ENCODE measurements at places on chromosomes 2 and 18.

GRCh38 chr2:238971318-238972145 is 123.6 kb downstream of the TWIST2 start:
- DNase-seq: no peak

GRCh38 chr2:33530690-33531548 is 54.5 kb downstream of the RASGRP3 start:
- no peak for DNase-seq

DNA sequence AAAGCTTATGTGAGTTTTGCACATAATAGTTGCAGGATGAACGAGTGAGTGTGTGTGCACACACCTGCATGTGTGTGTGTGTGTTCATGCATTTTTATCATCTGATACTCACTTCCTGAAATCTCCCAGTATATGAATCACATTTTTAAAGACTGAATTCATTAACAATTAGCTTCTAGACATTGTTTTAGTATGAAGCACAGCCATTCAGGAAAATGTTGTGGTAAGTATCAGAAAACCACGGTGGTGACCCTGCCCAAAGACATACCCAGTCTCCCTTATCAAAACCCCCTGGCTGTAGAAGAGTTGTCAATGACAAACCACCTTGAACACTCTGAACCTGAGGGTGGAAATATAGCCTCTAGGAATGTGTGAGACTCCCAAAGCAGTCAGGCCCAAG is 220.8 kb downstream of the ALK start:
- no peak for DNase-seq

GRCh38 chr2:198595721-198596120 is 791.3 kb downstream of the PLCL1 start:
- DNase-seq: no peak

DNA sequence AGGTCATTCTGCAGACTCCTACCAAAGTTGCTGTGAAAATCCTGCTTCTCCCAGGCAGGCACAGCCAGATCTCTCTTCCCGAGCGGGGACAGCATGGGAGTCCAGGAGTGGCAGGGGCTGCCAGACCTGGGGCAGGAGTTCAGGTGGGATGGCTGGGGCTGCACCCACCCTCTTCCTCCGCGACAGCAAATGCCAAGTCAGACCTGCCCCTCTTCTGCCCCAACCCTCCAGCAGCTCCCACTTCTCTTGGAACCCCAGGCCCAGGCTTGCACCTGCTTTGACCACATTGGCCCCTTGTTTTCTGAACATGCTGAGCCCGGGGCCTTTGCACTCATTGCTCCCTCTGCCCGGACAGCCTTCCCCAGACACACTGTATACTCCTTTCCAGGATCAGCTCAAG is 288.2 kb upstream of the HS6ST1 start:
- DNase-seq: no peak

DNA sequence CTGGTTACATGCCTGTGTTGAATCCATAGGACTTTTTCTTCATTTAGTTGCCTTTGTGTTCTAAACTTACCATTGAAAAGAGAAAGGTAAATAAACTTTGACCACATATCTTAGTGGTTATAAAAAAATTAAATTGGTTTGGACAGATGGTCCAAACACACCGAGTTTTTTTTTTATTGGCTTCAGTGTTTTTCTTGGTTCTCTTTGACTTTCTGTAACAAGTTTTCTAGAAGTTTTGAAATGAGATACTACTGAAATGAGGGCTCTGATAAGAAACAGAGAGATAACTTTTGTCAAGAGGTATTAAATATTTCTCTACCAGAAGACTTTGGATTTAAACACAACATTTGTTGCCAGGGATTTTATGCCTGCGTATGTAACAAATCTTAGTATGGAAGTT is 20.7 kb downstream of the SPTBN1 start:
- DNase-seq: no peak

- DNase-seq: no peak
These were observed 145.4 kb upstream of the SPOPL start for GRCh38 chr2:138356178-138356577.

DNA sequence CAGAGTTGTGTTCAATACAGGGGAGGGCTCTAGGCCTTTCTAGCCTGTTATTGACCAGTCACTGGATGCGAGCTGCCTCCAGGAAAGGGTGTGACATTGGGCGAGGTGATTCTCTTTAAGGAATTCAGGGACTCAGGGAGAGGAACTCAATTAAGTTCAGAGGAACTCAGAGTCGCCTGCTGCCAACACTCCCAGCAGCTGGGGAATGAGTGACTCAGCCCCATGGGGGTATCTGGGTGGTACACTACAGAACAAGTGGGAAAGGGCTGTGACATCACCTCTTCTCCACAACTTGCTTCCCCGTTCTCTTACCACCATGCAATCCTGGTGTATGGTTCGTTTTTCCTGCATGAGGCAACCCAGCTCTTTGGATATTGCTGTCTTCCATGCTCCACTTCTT is 50.4 kb upstream of the CYRIA start:
- no peak for DNase-seq

DNA sequence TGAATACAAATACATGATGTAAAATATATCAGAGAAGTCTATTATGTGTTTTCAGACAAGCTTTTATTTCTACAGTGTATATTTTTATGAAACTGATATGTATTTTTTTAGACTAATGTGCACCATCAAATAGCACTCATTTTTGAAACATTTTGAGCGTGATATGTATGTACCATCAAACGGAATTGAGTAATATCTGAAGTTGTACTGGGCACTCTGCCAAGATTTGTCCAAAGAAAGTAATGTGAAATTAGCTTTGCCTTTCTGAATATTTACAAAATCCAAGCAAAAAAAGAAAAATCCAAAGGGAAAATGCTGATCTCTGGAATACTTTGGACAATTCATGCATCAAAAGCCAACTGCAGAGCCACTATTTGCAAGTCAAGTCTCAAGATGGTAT is 972.0 kb downstream of the DPP10 start:
- no peak for DNase-seq

DNA sequence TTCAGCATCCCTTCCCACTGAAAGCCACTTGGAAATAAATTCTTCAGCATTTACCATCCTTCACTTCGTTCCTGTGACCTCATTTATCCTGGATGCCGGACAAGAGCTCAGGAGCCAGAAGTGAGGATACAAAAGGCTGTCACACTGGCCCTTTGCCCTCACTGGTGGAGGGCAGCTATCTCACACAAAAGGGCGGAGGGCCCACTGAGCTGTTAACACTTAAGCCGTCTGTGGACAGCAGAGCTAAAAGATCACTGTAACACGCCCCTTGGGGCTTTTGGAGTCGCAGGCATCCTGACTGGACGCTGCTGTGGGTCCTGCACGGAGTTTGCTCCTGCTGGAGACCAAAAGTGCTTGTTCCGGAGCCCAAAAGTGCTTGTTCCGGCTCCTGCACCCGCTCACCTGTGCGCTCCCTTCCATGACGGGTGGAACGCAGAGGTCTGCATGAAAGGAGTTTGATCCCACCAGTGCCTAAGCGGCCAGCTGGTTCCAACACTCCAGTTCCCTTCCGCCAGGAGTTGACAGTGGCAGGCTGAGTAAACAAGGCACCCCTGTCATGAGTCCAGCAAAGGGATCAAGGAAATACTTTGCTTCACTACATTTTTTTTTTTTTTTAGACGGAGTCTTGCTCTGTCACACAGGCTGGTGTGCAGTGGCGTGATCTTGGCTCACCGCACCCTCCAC is 572.0 kb upstream of the LINC00305 start:
- no peak for DNase-seq

- DNase-seq: no peak
These were observed 3.8 kb upstream of the BOK start for GRCh38 chr2:241554610-241555322.

GRCh38 chr18:43396266-43396665 is 119.0 kb upstream of the SYT4 start:
- no peak for DNase-seq

DNA sequence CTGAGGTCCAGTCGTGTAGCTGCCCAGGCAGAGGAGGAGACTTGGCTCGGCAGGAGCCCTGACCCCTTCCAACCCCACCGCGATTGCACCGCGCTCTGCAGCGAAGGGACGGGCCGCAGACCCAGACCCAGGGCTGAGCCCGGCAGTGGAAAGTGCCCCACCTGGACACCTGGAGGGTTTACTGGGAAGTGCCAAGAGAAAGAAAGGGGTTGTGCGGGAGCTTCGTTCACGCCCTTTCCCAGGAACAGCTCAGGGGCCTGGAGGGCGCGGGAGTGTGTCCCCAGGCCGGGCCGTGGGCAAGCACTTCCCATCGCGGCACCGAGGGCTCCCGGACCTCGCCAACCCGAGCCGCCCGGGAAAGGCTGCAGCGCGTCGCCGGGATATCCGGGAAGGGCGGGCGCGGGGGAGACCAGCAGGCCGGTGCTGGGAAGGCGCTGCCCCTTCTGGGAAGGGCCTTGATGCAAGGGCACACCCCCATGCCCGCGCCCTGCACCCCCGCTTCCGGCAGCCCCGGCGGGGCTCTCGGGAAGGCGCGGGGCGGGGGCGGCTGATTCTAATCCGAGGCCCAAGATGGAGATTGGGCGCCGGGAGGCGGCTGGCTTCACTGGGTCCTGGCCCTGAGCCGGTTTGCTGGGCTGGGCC is 36.1 kb upstream of the MRPL33 start:
- peak; percentile 15 for DNase-seq

- DNase-seq: no peak
These were observed 15.9 kb downstream of the CCDC93 start for GRCh38 chr2:117997872-117998454.

All from stimulated activated CD8-positive, alpha-beta memory T cell treated with anti-CD3 and anti-CD28 coated beads, Interleukin-7, amount 100 ng/mL, for 1 hour (primary cell).